ENCODE measurements at places on chromosomes 5 and 9. TPM values are rescaled to one million over a fixed set of nuclear protein-coding genes. Genes with fewer than 3 reads are reported as not detected.

TLE4 gene
- total RNA-seq: 35.1 TPM

- no peak for DNase-seq
Measured at GRCh38 chr9:79023134-79023580, 548.6 kb upstream of the TLE4 start.

GRCh38 chr9:27353166-27353473 is 56.2 kb upstream of the EQTN start:
- DNase-seq: no peak

DNA sequence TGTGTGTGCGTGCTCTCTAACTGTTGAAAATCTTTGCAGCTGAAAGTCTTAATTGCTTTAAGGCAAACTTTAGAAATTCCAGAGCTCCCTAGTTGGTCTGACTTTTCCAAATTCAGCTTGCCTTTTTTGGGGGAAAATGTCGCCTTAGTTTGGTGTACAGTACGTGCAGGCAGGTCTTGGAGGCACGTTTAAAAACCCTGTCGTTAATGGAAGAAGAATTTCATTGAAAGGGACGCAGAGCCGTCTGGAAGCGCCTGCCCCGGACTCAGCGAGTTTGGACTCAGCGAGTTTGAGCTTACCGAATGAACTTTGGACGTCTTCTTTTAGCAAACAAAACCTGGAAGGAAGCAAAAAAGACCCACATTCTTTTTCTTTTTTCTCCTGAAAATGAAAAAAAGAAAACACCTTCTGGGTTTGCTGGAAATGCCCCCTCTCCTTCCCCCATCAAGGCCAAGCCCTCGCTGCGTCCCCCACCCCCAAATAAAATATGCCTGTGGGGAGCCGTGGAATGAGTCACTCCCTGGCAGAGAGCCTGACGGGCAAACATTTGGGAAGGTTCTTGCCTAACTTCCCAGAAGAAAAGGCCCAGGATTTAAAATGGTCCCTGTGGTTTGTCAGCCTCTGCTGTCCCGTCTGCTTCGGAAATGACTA is 1.5 kb downstream of the NEK6 start:
- DNase-seq: peak; percentile 91

ICE1 gene
- total RNA-seq: 30.0 TPM

Measured in sigmoid colon (tissue), 7 donors.